ENCODE measurements at places on chromosomes 16 and 17.

DNA sequence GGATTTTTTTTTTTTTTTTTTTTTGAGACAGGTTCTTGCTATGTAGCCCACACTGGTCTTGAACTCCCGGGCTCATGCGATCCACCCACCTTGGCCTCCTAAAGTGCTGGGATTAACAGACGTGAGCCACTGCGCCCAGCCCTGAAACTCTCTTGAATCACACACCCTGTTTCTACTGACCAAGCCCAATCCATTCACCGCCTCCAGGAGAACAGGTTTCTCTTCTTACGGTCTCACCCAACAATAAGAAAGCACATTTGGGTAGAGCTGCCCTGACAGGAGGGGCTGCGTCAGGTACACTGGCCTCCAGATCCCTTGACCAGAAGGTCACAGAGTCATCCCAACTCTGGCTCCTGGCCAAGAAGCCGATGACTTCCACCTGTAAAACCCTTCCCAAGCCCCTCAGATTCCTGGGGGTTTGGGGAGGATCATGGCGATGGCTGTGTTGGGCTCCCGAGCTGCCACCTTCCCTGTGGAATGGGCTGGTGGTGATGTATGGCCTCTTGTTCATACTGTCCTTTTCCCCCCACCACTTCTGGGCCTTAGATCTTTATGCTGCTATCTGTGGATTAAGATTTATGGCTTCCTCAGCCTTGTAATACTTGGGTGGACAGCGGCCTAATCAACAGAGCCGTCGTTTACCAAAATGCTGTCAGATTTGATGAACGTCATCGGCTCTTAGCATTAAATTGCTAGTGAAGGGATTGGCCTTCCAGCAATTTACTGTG, 89.1 kb downstream of the KATNIP start:
- DNase-seq: no peak

DNA sequence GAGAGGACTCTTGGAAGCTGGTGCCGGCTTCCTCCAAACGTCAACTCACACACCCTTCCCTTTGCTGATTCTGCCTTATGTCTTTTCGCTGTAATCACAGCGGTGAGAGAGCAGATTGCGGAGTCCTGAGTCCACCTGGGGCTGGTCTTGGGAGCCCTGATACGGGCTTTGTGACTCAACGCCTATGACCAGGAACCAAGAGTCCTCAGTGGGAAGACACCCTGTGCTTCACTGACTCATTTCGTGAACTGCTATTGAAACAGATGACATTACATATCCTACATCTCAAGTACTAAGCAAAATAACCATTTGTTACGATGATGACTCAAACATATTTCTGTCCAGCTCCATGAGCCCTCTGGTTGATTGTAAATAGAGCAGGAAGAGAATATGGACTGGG, 90.7 kb upstream of the CREBBP start:
- no peak for DNase-seq

GRCh38 chr17:13387236-13387635, 214.5 kb downstream of the HS3ST3A1 start:
- DNase-seq: no peak

GRCh38 chr16:55469821-55470532, 9.0 kb upstream of the MMP2 start:
- no peak for DNase-seq

- no peak for DNase-seq
These were observed 132.1 kb downstream of the HS3ST4 start for GRCh38 chr16:25823891-25824290.

DNA sequence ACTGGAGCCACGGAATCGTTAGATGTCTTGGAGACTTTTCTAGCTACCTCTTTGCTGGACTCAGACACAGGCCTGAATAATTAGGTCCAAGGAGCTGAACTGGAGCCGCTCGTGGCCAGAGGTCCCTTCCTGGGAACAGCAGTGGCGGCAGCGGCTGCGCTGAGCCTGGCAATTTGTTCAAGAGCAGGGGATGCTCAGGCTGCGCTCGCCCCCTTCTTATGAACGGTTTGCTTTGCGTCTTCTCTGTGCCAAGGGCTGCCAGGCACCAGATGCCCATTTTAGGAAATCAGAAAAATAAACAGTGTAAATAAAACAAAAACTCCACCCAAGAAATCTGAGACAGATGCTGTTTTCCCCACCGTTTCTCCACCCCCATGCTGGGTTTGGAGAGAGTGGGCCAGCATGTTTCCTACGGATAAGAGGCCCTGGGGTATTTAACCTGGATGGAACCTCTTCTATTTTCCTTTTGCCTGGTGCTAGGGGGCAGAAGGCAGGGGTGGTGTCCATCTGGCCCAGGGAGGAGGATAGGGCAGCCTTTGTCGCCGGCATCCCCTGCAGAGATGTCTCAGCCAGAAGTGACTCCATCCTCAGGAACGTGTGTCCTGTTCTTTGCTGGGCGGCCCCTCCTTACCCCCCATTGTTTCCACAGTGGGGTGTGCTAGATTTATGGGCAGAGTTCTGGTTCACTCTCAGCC, 163.4 kb downstream of the SEC14L1 start:
- DNase-seq: no peak
